Foreskin keratinocyte (primary cell): ENCODE measurements at places on chromosomes 7 and 10.

GRCh38 chr10:113980408-113981087, 63.1 kb upstream of the ADRB1 start:
- DNase-seq, result no peak

DNA sequence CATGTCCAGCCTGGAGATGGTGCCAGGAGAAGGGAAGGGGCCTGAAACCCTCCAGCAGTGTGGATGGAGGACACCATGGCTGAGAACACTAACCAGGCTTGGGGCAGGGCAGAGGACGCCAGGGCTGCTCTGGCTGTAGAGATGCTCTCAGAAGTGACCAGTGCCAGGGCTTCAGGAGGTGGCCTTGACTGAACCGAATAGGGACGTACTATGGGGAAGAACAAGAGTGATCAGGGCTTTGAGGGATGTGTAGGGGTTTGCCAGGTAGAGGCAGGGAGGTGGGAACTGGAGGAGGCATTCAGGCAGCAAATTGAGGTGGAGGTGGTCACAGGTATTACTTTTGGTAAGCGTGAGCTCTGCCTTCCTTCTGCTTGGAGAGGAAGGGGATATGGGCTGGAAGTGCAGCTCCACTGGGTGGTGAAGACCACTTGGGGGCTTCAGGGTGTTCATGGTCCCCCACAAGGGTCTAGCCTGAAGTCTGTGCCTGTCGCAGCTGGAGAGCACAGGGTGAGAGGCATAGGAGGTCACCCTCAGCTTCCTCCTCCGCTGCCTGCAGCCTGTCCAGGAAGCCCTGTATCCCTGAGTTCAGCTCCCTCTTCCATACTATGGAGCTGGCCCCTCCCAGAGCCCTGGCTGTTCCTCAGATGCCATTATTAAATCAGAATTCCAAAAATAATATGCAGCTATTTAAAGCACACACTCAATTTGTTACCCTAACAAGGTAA, 27.8 kb downstream of the ADCY1 start:
- no peak for DNase-seq

GRCh38 chr7:153022475-153023193, 263.1 kb downstream of the ACTR3B start:
- no peak for DNase-seq

GRCh38 chr7:20307901-20308300, 22.8 kb upstream of the ITGB8 start:
- DNase-seq, result no peak

DNA sequence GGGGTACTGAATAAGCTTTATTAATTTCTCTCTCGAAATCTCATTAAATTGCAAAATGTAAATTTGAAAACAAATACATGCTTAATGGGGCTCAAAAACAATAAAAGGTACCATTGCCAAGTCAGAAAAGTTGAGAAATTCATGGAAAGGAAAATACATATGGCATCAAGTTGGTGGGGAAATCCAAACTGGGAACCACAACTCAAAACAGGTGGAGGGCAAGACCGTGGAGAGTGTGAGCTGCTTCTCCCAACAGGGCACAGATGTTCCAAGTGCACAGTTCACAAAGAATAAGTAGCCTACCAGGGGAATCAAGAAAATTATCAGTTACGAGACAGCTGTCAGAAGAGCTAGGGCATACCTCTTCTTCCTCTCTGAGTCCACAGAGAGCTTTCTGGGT, 26.6 kb downstream of the MKX start:
- DNase-seq, result no peak

- DNase-seq, result no peak
These were observed 18.4 kb downstream of the ST8SIA6 start for GRCh38 chr10:17435953-17436352.

DNA sequence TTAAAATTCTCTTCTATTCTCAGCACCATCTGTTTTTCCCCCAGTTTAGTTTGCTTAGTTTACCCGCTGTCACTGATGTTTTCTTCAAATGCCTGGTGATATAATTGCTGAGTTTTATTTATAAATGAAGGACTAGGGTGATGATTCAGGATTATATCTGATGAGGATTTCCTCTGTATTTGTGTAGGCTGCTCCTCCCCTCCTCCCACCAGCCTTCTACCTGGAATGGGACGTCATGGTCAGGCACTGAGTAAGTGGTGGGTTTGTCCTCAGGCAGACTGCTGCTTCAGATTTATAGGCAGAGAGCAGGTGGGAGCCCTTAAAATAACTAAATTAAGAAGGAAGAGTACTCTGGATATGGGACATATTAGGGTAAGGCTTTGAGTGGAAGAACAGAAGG, 35.8 kb downstream of the PALS2 start:
- DNase-seq, result peak; percentile 20

DNA sequence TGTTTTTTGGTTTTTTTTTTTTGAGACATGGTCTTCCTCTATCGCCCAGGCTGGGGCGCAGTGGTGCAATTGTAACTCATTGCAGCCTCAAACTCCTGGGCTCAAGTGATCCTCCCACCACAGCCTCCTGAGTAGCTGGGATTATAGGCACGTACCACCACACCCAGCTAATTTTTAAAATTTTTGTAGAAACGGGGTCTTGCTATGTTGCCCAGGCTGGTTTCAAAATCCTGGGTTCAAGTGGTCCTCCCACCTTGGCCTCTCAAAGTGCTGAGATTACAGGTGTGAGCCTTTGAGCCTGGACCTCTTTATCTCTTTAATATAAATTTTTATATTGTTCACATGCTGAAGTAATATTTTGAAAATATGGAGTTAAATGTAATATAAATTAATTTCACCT, 28.2 kb upstream of the LBX1 start:
- no peak for DNase-seq

GRCh38 chr7:157851501-157852067, 514.8 kb downstream of the DNAJB6 start:
- DNase-seq, result no peak

DNA sequence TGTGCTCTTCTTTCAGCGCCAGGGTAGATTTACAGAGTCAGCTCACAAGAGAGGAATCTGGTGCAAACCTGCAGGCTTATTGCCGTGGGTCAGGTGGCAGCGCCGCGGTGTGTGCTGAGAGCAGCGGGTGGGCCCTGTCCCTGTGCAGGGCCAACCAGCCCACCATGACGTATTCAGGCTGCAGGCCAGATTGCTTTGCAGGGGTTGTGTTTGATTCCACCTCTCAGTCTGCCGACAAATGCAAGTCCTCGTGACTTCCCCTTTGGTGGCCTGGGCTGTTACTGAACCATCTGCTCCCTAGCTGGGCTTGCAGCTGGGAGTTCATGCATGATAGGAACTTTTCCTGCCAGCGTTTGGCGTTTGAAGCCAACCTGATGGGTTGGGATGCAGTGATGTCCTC, 66.7 kb upstream of the LEP start:
- no peak for DNase-seq

DNA sequence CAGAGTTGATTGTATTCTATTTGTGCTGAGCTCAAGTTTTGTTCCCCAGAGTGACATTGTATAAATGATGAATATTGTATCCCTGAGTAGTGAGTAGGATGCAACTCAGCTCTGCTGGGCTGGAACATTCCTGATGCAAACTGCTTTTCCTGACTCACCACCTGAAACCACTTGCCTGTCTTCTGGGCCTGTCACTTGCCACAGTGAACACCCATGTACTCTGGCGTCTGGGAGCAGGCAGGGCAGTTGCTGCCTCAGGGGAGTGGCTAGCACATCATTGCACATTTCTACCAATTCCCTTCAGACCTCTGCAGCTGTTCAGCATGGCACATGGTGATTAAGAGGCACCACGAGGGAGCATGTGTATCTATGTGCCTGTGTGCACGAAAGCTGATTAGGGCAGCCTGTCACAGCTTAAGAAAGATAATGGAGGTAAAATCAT, 157.3 kb downstream of the SND1 start:
- peak; percentile 84 for DNase-seq

GRCh38 chr7:3575753-3576531, 274.9 kb downstream of the SDK1 start:
- no peak for DNase-seq

DNA sequence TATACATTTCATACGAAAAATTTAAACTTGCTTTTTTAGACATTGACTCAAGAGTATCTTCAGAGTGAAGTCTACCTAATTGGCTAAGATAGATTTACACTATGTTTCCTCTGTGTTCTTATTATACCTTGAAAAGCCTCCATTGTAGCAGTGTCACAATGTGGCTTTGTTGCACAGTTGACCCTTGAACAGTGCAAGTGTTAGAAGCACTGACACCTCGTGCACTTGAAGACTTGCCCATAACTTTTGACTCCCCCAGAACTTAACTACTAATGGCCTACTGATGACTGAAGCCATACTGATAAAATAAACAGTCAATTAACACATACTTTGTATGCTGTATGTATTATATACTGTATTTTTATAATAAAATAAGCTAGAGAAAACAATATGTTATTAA, 84.3 kb downstream of the CPED1 start:
- no peak for DNase-seq

GRCh38 chr7:80392229-80393169, 119.4 kb downstream of the GNAT3 start:
- DNase-seq, result no peak

DNA sequence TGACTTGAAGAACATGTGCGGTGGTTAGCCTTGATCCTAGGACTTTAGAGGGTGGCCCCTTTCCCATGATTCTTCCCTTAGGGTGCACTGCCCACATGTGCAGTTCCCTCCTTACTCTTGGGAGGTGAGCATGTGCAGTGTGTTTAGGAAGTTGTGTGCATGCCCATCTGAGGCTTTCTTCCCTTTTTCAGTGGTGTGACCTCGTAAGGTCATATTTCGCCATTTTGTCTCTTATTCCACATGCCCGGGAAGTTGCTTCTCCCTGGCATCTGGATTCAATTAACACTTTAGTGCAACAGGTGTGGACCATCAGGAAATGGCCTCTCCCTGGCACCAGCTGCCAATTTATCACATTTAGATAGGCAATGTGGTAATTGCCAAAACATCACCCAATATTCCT, 380.6 kb upstream of the VSTM2A start:
- DNase-seq, result no peak

- DNase-seq, result peak; percentile 59
These were observed 4.9 kb downstream of the GATA3 start for GRCh38 chr10:8059191-8059936.

DNA sequence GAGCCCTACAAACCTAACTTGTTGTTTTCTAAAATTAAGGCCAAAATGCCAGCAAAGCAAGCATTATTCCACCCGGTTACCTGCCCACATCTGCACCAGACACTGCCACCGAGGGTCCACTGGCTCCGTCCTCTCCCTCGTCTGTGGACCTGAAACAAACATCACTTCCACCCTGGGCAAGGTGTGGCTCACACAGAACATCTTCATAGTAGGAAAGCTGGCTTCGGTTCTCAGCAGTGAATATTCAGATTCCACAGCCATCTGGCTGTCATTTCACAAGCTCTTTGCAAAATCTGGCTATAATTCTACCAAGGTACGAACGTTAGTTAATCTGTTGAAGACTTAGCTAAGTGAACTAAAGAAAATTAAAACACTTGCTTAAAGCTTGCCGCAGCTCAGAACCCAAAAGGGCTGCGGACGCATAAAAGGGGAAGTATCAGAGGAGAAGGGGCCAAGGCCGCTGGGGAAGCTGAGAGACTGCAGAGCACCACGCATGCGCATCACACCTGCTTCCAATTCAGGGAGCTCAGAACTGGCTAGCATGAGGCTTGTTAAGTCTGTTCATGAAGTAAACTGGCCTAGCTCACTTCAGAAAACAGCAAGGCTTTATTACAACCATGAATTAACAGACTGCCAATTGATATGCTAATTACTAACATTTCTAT, 46.1 kb downstream of the PTPRN2 start:
- DNase-seq, result no peak

DNA sequence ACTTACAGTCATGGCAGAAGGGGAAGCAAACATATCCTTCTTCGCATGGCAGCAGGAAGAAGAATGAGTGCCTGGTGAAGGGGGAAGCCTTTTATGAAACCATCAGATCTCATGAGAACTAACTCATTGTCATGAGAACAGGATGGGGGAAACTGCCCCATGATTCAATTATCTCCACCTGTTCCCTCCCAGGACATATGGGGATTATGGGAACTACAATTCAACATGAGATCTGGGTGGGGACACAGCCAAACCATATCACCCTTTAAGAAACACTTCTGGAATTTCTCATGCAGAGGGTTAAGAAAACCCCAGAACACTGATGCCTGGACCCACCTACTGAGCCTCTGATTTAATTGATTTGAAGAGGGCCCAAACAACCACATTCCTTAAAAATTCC, 63.3 kb upstream of the DNAJB12 start:
- DNase-seq, result no peak

- DNase-seq, result no peak
These were observed 108.4 kb downstream of the KLF6 start for GRCh38 chr10:3676564-3676963.

GRCh38 chr10:19772972-19773371, 43.3 kb upstream of the PLXDC2 start:
- DNase-seq, result no peak
